Epithelial cell of alveolus of lung (primary cell): ENCODE measurements at places on chromosomes 6 and 20. TPM values are rescaled to one million over a fixed set of nuclear protein-coding genes. Genes with fewer than 3 reads are reported as not detected.

The OR12D3 gene
- not detected in 2 replicates for total RNA-seq

The DLL1 gene
- total RNA-seq = 0.65 and 5.9 TPM in 2 replicates

The CRISP3 gene
- not detected in 2 replicates for total RNA-seq

The ELOVL2 gene
- total RNA-seq = 0.16 and 2.1 TPM in 2 replicates

The ESR1 gene
- 0.13 TPM in 1 of 2 replicates, not detected in the other for total RNA-seq

The LIN28B gene
- total RNA-seq = not detected in 2 replicates

The LIME1 gene
- 1.3 and 1.9 TPM in 2 replicates for total RNA-seq

The SLC17A4 gene
- not detected in 2 replicates for total RNA-seq

The SCUBE3 gene
- total RNA-seq = 0.16 and 0.26 TPM in 2 replicates

The GABRR2 gene
- under 0.01 and 0.08 TPM in 2 replicates for total RNA-seq

The HMGCLL1 gene
- 0.39 and 5.7 TPM in 2 replicates for total RNA-seq
